ENCODE measurements at places on chromosomes 1 and 21. TPM values are rescaled to one million over a fixed set of nuclear protein-coding genes. Genes with fewer than 3 reads are reported as not detected.

DNA sequence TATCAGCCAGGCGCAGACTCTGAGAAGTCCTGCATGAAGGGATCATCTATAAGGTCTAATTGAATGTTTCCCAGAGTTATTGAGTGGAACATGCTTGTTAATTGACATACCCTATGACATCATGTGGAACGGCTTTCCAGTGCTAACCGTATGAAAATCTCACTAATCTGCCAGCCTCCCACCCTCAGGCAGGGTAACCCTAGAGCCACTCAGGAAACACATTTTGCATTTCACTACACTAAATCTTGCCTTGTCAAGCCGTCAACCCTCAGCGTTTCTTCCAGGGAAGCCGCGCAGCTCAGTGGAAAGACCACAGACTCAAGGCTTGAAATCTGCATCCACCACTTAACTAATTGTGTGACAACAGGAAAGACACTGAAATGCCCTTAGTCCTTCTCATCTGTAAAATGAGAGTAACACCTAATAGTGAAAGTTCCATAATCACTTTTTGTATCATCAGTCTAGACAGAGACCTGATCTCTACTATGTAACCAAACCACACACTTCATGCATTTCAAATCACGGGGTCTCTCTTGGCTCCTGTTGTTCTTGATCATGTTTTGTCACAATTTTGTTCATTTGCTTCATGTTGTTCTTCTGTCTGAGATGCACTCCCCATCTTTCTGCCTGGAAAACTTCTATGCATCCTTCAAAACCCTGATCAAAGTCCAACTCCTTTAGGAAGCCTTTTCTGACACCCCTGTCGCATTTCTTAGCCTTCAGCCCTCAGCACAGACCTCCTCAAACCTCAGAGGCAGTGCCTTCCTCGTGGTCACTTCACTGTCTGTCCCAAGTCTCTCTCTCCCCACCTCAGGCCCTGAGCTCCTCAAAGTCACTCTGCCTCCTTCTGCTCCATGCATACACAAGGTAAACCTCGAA lies 246.5 kb downstream of the TOMM20 start:
- H3K4me3 ChIP-seq: no peak overlapping the region
- no peak overlapping the region for H3K27ac ChIP-seq
- no peak for DNase-seq
- H3K4me1 ChIP-seq: peaks cover 34% of the 10 kb centered on the region
- H3K27me3 ChIP-seq: no peaks in the 10 kb centered on the region

Gene SMCP
- total RNA-seq: not detected

Gene TSTD1
- total RNA-seq: 2.5 TPM

GRCh38 chr1:173536223-173536622 lies 59.1 kb downstream of the PRDX6 start:
- no peak overlapping the region for H3K4me3 ChIP-seq
- DNase-seq: no peak
- H3K4me1 ChIP-seq: no peaks in the 10 kb centered on the region
- H3K36me3 ChIP-seq: no peaks in the 10 kb centered on the region
- no peaks in the 10 kb centered on the region for H3K27me3 ChIP-seq

DNA sequence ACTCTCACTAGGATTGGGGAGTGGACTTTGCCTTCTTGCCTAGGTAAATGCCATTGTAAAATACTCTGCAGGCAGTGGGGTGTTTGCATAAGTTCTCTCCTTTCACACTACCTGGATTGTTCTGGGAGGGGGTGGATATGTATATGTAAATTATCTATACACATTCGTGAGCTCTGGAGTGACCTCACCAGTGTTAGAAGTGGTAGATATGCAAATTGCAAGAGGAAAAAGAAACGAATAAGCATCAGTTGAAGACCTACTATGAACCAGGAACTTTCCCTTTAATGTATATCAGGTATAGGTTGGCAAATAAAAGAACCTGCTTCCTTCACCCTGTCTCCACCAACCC lies 1.5 kb upstream of the ARHGEF11 start:
- peaks cover 27% of the 10 kb centered on the region for H3K4me1 ChIP-seq
- no peak for DNase-seq
- no peak overlapping the region for H3K4me3 ChIP-seq
- no peaks in the 10 kb centered on the region for H3K27me3 ChIP-seq
- H3K27ac ChIP-seq: no peak overlapping the region

GRCh38 chr1:162726555-162726954 lies 63.9 kb upstream of the HSD17B7 start:
- no peaks in the 10 kb centered on the region for H3K4me1 ChIP-seq
- no peak overlapping the region for H3K4me3 ChIP-seq
- DNase-seq: no peak
- H3K36me3 ChIP-seq: no peaks in the 10 kb centered on the region

DNA sequence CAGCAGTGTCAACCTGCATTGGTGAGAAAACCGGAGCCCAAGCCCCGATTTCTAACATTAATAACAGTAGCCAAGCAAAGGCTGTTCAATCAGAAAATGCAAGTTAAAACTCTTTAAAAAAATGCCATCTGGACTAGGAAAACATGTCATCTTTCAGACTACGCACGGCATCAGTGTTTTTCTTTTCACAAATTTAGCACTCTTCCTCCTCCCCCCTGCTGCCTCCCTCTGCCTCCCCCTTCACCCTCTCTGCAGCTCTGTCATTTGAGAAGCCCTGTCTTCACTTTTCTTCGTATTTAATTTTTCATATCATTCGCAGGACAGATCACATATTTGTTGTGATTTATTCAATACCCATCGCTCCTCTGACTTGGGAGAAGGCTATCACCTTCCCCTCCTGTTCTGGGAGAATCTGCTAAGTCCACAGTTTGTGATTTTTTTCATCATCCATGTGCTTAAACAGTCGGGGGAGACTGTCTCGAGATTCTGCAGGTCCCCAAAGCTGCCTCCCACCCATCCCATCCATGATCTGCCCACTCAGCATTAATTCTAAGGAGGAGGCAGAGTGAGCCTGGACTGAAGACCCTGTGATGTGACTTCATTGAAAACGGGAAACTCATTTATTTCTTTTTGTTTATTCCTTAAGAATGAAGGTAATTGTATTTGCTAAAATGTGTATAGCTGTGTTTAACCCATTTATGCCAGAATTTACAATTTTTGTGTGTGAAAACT lies 84.8 kb downstream of the PROX1 start:
- H3K27me3 ChIP-seq: peaks cover 1% of the 10 kb centered on the region
- no peaks in the 10 kb centered on the region for H3K4me1 ChIP-seq
- no peak overlapping the region for H3K4me3 ChIP-seq
- no peaks in the 10 kb centered on the region for H3K36me3 ChIP-seq
- no peak for DNase-seq
- no peak overlapping the region for H3K27ac ChIP-seq

- H3K36me3 ChIP-seq: no peaks in the 10 kb centered on the region
- no peaks in the 10 kb centered on the region for H3K27me3 ChIP-seq
- H3K27ac ChIP-seq: no peak overlapping the region
- DNase-seq: no peak
Measured at GRCh38 chr1:63129855-63130254, 192.5 kb upstream of the FOXD3 start.

- H3K27me3 ChIP-seq: no peaks in the 10 kb centered on the region
- peak overlapping the region; percentile 55 for H3K27ac ChIP-seq
- peaks cover 11% of the 10 kb centered on the region for H3K4me1 ChIP-seq
- peak overlapping the region; percentile 22 for H3K4me3 ChIP-seq
- H3K36me3 ChIP-seq: no peaks in the 10 kb centered on the region
- peak; percentile 60 for DNase-seq
Measured at GRCh38 chr1:6275826-6276782, 15.2 kb upstream of the GPR153 start.

Gene TFF2
- total RNA-seq: not detected

DNA sequence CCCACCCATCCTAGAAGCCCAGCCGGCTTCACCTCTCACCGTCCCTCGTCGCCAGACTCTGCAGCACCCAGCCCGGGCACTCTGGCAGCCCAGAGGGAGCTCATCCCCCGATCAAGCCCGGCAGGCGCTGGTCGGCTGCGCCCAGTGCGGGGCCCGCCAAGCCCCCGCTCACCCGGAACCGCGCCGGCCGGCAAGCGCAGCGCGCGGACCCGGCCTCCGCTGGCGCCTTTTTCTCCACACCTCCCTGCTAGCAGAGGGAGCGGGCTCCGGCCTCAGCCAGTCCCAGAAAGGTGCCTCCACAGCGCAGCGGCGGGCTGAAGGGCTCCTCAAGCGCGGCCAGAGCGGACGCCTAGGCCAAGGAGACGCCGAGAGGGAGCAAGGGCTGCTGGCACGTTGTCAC lies 2023.3 kb downstream of the NCAM2 start:
- H3K36me3 ChIP-seq: no peaks in the 10 kb centered on the region
- no peaks in the 10 kb centered on the region for H3K27me3 ChIP-seq
- H3K4me3 ChIP-seq: no peak overlapping the region
- no peak overlapping the region for H3K27ac ChIP-seq
- no peaks in the 10 kb centered on the region for H3K4me1 ChIP-seq
- no peak for DNase-seq

GRCh38 chr1:18191481-18192155 lies 84.0 kb downstream of the IGSF21 start:
- DNase-seq: no peak
- H3K27me3 ChIP-seq: peaks cover 5% of the 10 kb centered on the region
- H3K4me3 ChIP-seq: no peak overlapping the region
- H3K4me1 ChIP-seq: no peaks in the 10 kb centered on the region

DNA sequence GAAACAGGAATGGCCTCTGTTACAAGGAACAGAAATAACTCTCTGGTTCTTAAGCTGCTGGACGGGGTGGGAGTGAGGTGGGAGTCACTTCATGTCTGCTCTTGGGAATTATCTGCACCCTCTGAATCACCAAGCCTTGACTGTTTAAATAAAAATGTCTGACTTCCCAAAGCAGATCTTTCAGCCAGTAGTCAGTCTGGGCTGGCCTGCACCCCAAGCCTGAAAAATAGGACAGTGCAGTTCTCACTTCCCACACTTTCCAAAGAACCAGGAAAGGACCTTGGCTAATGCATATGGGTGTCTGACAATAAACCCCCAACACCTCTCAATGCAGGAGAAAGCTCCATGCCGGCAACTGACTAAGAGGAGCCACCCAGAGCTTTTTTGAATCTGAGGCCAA lies 796 bp downstream of the S100A7 start:
- H3K4me1 ChIP-seq: no peaks in the 10 kb centered on the region
- DNase-seq: no peak
- H3K27me3 ChIP-seq: no peaks in the 10 kb centered on the region

DNA sequence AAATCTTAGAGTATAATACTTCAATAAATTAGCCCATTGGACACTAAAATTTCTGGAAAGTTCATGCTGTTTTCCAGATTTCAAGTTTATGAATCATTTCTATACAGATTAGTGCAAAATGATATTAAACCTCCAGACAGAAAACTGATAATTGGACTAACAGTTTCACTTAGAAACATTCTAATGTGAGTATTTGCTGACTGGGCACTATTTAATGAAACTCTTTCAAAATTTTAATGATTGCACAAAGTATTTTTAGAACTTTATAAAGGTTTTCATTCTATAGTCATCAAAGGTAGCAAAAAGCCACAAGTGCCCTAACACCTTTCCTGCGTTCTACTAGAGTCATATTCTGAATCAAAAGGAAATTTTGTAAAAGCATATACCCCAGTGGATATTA lies 81.0 kb downstream of the TTLL7 start:
- DNase-seq: no peak
- no peak overlapping the region for H3K27ac ChIP-seq
- no peaks in the 10 kb centered on the region for H3K27me3 ChIP-seq
- no peak overlapping the region for H3K4me3 ChIP-seq
- H3K36me3 ChIP-seq: peaks cover 24% of the 10 kb centered on the region
- no peaks in the 10 kb centered on the region for H3K4me1 ChIP-seq

Gene C1QTNF12
- 0.86 TPM for total RNA-seq

Gene AADACL4
- total RNA-seq: not detected

- H3K27me3 ChIP-seq: no peaks in the 10 kb centered on the region
- no peak for DNase-seq
- H3K36me3 ChIP-seq: no peaks in the 10 kb centered on the region
- H3K27ac ChIP-seq: no peak overlapping the region
Measured at GRCh38 chr1:156064615-156065014, 3.7 kb downstream of the RAB25 start.

DNA sequence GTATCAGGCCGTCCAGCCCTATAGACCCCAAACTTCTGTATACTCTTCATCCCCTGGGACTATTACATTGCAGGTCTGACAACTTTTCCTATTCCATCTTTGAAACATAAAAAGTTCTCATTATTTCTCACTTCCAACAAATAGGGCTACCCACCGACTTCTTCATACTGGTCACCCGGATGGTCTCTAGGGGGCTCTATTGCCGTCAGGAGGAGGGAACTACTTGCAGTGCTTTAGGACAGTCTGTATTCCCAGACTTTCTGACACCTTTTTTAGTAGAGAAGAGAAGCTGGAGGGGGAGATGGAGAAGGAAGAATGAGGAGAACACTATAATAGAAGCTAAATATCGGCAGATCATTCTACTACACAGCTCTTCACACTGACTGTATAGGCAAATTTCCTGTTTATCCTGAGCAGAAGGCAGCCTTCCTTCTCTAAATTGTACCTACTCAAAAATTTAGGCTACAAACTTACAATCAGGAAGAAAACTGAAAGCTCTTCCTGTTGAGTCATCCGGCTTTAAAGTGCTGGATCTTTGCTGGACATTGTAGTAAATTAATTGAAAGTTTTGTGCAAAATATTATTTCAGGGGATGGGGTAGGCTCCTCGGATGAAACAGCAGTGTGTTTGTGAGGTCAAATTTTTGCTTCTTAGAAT lies 54.6 kb downstream of the CDC7 start:
- H3K27ac ChIP-seq: no peak overlapping the region
- no peak for DNase-seq
- no peaks in the 10 kb centered on the region for H3K27me3 ChIP-seq
- H3K4me3 ChIP-seq: no peak overlapping the region

GRCh38 chr1:35691571-35692220 lies 27.0 kb downstream of the C1orf216 start:
- H3K36me3 ChIP-seq: no peaks in the 10 kb centered on the region
- no peak overlapping the region for H3K27ac ChIP-seq
- no peaks in the 10 kb centered on the region for H3K4me1 ChIP-seq

Gene TRAF3IP3
- 0.84 TPM for total RNA-seq

Gene EXTL1
- 1.5 TPM for total RNA-seq

DNA sequence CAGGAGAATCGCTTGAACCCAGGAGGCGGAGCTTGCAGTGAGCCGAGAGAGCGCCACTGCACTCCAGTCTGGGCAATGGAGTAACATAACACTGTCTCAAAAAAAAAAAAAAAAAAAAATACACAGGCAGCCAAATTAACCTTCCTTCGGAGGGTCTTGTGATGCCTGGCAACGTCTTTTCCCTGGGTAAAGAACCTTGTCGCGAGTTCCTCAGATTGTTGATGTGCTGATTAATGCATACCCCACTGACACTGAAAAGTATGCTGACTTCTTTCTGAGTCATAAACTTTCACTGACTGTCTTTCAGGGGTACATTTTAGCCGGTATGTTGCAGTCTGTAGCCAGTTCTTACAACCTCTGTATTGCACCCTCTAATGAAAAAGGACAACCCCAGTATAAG lies 95.1 kb upstream of the SOD1 start:
- H3K4me1 ChIP-seq: no peaks in the 10 kb centered on the region
- no peak overlapping the region for H3K27ac ChIP-seq
- H3K36me3 ChIP-seq: no peaks in the 10 kb centered on the region
- H3K27me3 ChIP-seq: peaks cover 16% of the 10 kb centered on the region
- no peak overlapping the region for H3K4me3 ChIP-seq

- no peak overlapping the region for H3K27ac ChIP-seq
- no peaks in the 10 kb centered on the region for H3K36me3 ChIP-seq
- DNase-seq: no peak
- no peaks in the 10 kb centered on the region for H3K4me1 ChIP-seq
Measured at GRCh38 chr21:42312626-42313104, 2.5 kb downstream of the TFF3 start.

- no peak overlapping the region for H3K4me3 ChIP-seq
- H3K36me3 ChIP-seq: no peaks in the 10 kb centered on the region
- H3K27ac ChIP-seq: no peak overlapping the region
Measured at GRCh38 chr1:23214640-23215039, 2.7 kb downstream of the HTR1D start.

GRCh38 chr21:31372471-31372765 lies 28.4 kb upstream of the TIAM1 start:
- no peak for DNase-seq
- no peak overlapping the region for H3K4me3 ChIP-seq
- H3K36me3 ChIP-seq: no peaks in the 10 kb centered on the region
- no peak overlapping the region for H3K27ac ChIP-seq
